NCI-H748 treated with DMSO at 0.1 percent for 48 hours (cell line): ENCODE measurements at places on chromosomes 7 and 10.
A peak's percentile ranks its signal among the peaks of the same experiment; 100 is the strongest.

- peak; percentile 0 for DNase-seq
These were observed 269.3 kb downstream of the BICC1 start for GRCh38 chr10:58781873-58782488.

GRCh38 chr7:29143751-29144150, 2.6 kb downstream of the CPVL start:
- DNase-seq, result no peak

GRCh38 chr10:85458324-85458723, 908.3 kb downstream of the GRID1 start:
- no peak for DNase-seq

GRCh38 chr7:45242698-45243097, 85.1 kb downstream of the RAMP3 start:
- no peak for DNase-seq

GRCh38 chr7:106869954-106870353, 4.9 kb downstream of the PIK3CG start:
- DNase-seq, result no peak

DNA sequence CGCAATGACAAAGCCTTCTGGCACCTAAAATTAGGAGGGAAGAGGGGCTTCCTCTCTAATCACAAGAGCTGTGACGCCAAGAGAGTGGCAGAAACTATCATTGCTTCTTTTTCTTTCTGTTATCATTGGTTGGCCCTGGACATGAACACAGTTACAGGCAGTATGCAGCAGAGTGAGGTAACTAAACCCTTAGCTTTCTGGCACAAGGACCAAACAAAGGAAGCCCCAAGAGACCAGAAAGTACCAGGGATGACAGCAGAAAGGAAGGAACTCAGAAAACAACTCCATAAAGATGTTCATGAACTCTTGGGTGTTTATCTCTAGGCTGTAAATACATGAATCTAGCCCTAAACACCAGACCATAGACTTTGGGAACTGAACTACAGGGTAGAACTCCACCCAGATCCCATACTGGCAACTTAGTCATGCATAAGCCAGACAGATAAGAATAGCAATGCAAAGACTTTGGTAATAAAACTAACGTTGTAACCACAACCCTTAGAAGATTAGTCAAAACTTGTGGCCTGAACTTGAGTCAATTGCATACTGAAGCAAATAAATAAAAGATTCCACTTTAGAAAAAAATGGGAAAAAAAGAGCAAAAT, 195.7 kb upstream of the PTN start:
- DNase-seq, result no peak

DNA sequence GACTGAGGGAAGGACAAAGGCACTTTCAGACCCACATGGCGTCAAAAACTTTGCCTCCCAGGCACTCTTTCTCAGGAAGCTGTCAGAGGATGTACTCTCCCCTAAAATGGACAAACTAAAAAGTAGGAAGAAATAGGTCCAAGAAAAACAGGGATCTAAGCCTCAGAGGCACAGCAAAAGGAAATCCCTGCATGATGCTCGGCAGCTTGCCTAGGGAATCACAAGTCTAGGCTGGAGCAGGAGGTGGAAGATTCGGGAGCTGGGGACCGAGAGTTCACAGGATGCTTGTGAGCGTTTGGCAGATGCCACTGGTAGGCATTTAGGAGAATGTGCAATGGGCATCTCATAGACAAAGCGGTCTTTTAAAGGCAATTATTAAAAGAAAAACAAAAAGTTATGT, 60.8 kb downstream of the ATXN7L1 start:
- DNase-seq, result no peak

DNA sequence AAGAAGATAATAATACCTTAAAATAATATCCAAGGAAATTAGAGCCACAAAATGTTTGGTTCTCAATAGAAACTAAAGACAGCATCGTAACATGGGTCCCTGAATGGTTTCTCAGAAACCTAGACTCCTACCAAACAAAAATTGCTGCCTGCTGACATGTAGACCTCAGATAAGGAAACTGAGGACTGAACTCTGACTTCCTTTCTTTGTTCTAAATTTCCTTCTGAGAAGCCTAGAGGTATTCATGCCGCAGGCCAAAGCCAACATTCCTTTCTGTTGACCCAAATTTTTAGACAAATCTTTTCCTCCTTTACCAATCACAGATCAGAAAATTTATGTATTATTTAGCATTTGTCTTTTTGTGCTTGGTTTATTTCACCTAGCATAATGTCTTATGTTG, 816.7 kb upstream of the PHF14 start:
- no peak for DNase-seq

GRCh38 chr10:124035928-124036558, 57.4 kb downstream of the CHST15 start:
- DNase-seq, result no peak

DNA sequence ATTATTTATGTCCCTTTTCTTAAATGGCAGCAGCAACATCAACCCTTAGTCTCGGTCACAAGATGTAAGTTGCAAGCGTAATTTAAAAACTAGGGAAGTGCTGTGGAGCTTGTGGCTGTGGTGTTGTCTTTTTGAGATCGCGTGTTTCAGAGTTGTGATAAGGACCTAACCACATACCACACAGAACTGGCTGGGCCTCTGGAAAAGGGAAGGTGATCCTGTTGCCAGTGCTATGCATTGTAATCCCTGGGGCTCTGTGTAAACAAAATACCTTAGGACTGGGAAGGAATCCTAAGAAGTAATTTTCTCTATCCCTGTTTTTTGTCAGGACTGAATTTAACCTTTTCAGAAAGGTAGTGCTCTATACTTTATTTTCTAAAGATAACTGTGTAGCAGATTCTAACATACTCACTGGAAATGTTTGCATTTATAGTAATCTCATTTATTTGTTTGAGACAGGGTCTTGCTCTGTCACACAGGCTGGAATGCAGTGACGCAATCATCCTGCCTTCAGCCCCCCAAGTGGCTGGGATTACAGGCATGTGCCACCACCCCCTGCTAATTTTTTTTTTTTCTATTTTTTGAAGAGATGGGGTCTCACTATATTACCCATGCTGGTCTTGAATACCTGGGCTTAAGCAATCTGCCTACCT, 60.4 kb downstream of the INPP5F start:
- DNase-seq, result no peak

GRCh38 chr10:132533571-132534260, 3.9 kb upstream of the INPP5A start:
- no peak for DNase-seq

DNA sequence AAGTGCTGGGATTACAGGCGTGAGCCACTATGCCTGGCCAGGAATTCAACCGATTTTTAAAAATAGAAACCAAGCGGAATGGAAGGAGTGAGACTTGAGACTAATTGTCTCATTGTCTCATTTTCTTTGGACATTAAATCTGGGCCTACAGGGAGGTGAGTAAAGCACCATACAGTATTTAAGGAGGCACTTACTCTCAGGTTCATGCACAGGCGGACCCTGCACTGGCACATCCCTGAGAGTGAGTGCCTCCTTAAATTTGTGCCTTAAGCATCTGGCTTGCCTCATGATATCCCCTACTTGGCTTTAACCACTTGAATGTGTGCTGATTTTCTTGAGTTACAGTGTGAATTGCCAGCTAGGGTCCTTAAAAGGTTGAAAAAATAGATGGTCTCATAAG, 10.6 kb downstream of the UBE3C start:
- DNase-seq, result no peak

GRCh38 chr7:53191191-53191695, 155.8 kb downstream of the POM121L12 start:
- no peak for DNase-seq

DNA sequence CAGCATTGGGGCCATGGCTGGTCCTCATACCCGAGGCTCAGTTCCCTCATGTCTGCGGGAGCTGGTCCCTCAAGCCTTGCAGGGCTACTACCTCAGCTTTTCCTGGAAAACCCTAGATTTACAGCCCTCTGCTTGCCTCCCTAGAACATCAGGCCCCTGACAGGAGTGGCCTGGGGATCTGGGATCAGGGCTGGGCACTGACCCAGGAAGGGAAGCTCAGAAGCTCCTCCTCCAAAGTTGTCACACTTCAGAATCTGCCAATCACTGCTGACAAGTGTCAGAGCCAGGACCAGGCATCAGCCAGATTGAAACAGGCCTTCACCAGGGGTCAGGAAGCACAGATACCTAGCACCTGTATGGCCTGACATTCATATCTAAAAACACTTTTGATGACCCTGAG, 115.2 kb downstream of the GRID1 start:
- DNase-seq, result no peak

DNA sequence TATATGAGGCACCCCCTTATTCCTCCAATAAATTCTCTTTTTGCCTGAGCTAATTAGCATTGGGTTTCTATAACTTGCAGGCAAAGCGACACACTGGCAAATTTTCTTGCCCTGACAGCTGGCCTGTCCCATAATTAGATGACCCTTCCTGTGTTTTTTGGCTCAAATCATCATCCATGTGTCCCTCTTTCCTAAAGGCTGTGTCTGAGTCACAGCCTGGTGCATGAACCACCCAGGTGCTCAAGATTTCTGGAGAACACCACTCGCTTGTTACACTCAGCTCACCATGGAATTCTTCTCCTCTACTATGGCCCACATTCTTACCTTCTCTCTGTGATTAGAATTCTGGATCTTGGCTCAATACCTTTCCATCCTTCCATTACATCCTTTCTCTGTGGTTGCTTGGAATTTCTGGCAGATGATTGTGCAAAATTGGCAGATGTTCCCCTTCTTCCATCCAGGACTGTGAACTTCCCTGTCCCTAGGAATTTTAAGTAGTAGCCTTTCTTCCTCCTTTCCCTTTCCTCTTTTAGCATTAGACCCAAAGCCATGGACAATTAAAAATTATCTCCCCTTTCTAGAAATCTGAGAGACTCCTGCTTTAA, 116.0 kb upstream of the ANKRD1 start:
- no peak for DNase-seq

GRCh38 chr7:65342723-65343629, 30.7 kb upstream of the ZNF92 start:
- DNase-seq, result no peak

DNA sequence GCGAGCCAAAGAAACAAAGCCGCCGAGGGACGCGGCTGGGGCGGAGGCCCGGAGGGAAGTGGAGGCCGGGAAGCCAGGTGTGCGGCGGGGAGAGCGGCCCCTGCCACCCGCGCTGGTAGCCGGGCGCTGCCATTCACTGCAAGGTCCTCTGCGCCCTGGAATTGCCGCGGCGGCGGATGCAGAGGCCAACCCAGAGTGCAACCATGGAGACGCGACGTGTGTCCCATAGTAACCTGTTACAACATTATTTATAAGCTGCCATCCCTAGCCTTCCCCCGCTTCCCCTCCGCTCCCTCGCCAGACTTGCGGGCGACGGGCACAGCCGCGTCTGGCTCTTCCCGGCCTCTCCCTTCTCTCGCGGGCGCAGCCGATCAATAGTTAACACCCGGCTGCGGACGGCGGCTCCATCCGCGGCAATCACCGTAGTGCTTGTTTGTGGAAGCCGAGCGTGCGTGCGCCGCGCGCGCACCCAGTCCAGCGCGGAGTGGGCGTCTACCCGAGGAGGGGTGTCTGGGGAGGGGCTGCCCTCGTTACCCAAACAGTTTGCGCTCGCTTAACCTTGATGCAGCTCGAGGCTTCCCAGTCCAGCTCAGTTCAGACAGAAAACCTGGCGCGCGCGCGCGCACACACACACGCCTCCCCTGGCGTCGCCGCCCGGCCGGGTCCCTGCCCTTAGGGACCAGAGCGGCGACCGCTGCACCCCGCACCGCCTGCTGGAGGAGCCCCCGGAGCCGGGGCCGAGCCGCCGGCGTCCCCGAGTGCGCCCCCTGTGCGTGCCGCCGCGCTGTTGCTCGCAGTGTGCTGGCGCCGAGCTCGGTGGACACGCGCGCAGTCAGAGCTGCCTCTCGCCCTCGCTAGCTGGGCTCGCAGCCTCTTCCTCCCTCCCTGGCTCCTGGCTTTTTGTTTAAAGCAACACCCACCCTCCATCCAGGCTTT, 165.4 kb upstream of the DPP6 start:
- peak; percentile 34 for DNase-seq

- no peak for DNase-seq
These were observed 2.7 kb upstream of the KMT2E start for GRCh38 chr7:105011141-105011830.

DNA sequence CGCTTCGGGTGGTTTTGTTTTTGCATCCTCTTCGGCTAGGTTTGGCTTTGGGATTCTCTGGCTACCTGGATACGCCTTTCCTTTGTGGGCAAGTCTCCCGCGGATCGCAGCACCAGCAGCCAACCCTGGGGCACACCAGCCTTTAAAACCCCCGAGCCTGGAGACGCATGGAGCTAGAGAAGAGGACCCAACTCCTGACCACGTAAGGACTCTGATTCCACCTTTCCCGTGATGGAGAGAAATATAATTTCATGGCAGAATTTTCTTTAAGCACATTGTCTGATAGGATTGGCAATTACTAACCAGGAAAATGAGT, 535.4 kb upstream of the GALNT17 start:
- peak; percentile 44 for DNase-seq

- no peak for DNase-seq
These were observed 182.9 kb downstream of the PFKFB3 start for GRCh38 chr10:6385665-6386064.

DNA sequence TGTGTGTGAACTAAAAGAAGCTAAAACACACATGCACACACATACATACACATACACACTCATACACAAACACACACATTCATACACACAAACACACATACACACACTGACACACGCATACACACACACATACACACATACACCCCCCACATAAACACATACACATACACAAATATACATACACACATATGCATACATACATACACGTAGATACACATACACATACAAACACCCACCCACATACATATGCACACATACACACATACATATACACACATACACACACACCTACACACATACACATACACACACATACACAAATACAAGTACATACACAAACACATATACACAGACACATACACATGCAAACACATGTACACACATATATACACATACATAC, 28.0 kb downstream of the SLC18A2 start:
- no peak for DNase-seq

DNA sequence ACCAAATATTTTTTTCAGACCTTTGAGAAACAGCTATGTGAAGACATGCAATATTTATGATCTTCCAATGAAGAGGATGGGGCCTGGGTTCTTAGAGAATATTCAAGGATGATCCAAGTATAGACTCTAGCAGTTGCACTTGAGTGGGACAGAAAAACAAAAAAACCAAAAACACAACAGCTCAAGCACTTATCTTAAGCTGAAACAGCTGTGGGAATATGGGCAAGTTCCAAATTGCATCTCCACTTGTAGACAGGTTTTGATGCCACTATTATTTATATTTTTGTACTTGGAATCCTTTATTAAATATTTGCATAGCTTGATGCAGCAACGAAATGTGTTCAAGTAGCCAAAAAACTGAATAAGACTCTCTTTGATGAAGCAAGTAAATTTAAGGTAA, 2.2 kb upstream of the PDK4 start:
- no peak for DNase-seq

GRCh38 chr10:74824900-74825370, 1.5 kb upstream of the KAT6B start:
- DNase-seq, result no peak

DNA sequence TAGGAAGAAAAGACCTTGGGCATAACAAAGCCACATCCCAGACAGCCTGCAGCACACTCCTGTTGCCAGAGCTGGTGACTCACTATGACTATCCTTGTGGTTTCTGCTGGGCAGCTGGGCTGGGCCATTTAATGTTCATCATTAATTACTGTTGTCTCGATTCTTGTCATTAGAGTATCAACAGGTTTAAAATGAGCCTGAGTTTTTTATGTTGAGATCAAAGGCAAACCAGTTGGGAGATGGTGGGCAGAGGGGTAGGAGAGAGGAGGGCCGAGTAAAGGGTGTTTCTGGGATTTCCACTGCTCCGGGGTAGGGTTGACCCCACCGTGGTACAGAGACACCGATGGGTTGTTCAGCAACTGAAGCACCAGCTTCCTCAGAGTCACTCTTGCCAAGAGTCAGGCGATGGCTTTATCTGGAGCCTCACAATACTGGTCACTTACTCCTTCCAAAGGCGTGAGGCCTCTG, 128.7 kb upstream of the LYZL1 start:
- DNase-seq, result no peak
